ENCODE measurements at places on chromosomes 5 and 9.

DNA sequence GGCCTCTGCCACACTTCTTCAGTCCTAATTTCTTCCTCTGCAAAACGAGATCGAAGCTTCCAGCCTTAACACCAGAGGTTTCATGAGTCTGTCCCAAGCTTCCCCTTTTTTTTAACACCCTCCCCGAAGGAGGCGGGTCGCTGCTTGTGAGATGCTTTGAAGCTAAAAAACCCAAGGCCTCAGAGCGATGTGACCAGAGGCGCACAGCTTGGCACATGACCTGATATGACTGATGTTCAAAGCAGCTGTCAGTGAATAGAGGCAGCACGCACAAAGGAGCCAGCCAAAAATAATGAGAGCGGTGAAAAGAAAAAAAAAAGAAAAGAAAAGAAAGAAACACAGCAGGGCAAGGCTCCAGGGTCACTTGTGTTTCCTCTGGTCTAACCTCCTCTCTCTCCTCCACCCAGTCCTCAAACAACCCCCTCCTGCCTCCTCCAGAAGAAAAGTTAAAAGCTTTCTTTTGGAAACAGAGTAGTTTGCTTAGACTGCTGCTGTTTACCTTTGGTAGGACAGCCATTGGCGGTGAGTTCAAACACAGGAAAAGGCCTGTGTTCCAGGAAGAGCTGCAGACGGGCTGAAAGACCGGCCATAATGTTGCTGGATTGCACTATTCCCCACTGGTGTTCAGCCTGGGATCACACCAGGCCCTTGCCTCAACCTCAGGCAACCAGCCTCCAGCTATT is 10.9 kb upstream of the ZNF366 start:
- peak; percentile 5 for DNase-seq

DNA sequence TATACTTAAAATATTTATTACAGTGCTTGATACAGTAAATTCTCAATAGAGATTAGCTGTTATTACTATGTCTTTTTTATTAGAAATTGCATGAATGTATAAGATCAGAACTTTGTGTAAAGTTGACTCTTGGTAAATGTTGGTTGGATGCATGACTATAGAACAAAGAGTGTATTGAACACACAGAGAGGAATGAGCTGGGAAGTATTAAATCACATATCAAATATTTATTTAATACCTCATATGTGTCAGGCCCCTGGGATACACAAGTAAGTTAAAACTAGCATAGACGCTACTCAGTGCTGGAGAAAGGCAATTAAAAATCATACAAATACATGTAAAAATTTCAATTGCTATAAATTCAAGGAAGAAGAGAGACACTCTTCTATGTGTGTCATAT is 550.7 kb upstream of the TLE4 start:
- DNase-seq, result no peak

- no peak for DNase-seq
Observed at GRCh38 chr5:54302267-54302687, 8.1 kb downstream of the ARL15 start.

DNA sequence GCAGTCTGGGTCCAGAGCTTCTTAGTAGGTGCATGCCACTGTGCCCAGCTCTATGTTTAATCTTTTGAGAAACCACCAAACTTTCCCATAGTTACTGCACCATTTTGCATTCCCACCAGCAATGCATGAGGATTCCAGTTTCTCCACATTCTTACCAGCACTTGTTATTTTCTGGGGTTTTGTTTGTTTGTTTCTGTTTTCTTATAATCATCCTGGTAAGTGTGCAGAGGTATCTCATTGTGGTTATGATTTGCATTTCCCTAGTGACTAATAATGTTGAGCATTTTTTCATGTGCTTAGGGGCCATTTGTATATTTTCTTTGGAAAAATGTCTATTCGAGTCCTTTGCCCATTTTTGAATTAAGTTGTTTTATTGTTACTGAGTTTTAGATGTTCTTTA is 11.4 kb downstream of the FOXE1 start:
- DNase-seq, result no peak

DNA sequence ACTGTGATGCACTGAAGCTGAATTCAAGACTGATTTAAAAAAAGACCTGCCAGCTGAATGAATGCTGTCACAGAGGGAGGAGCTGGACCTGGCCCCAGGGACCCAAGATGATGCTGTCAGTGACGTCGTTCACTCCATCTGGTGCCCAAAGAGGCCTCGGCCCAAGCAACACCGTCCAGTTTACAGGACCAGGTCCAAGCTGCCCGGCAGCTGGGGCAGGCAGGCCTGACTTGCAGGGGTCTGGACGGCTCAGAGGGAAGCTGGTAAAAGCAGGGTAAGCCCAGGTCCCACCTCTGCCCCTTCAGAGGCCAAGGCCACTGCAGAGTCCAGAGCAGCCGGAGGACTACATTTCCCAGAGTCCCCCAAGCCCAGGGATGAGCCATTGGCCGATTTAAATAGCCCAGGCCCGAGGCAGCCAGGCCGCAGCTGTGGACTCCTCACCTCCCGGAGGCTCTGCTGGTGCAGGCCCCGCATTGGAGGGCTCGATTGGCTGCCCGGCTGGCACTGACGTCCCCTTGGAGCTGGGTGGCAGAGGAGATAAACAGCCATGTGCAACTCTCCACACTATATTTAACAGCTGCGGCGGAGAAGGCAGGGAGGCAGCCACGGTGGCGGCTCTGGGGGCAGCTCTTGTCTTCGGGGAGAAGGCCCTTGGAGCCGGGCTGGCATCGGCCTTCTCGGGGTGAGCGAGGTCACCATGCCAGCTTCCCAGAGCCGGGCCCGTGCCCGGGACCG is at the start of gene PLPP7:
Gene PLPP7, plus strand, starts transcription at position 423 of the 735 bp plus-strand sequence. Its CDS starts 275 bp downstream, at position 698.
- no peak for DNase-seq

DNA sequence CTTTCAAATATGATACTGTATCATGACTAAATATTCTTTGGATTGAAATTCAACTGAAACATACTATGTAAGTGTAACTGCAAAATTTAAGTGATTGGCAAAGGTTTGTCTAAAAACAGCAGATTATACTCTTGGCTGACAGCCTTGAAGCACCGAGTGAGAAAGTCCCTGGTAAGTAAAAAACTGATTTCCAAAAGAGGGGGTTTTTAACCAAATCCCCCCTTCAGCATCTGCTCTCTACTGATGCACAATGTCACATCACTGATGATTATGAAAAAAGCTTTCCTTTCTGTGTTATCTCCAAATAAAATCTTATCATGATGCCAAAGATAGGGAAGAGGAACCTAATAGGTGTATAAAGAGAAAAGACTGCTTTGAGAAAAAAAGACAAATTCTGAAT is 141.0 kb downstream of the MEF2C start:
- no peak for DNase-seq

DNA sequence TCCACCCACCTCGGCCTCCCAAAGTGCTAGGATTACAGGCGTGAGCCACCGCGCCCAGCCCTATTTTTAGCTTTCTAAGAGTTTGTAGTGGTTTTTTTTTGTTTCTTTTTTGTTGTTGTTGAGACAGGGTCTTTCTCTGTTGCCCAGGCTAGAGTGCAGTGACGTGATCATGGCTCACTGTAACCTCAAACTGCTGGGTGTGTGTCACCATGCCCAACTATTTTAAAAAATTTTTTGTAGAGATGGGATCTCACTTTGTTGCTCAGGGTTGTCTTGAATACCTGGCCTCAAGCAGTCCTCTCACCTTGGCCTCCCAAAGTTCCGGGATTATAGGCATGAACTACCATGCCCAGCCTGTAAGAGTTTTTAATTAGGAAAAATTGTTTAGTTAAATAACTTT is 145.3 kb upstream of the SH3GL2 start:
- no peak for DNase-seq

GRCh38 chr5:65070026-65070425 is 301.3 kb downstream of the CWC27 start:
- no peak for DNase-seq

DNA sequence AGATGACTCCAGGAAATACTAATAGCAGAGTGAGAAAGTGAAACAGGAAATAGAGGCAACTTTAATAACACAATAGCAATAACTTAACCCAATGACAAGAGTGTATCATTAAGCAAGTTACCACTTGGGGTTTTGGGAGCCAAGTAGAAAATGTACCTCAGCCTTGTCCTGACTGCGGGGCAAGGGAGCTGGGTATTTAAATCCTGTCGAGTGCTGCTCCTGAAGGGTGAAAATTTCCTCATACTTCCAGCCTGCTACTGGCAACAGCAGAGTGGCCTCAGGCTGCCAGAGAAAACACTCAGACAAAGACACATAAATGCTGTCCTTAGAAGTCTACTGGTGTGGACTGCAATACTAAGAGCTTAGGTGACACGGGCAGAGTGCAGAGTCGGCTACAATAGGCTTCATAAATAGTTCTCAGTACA is 112.5 kb upstream of the EMB start:
- peak; percentile 13 for DNase-seq

- DNase-seq, result peak; percentile 48
Observed at GRCh38 chr5:39547553-39548154, 122.9 kb upstream of the DAB2 start.

- peak; percentile 16 for DNase-seq
Observed at GRCh38 chr5:59790376-59790775, 103.2 kb downstream of the PDE4D start.

DNA sequence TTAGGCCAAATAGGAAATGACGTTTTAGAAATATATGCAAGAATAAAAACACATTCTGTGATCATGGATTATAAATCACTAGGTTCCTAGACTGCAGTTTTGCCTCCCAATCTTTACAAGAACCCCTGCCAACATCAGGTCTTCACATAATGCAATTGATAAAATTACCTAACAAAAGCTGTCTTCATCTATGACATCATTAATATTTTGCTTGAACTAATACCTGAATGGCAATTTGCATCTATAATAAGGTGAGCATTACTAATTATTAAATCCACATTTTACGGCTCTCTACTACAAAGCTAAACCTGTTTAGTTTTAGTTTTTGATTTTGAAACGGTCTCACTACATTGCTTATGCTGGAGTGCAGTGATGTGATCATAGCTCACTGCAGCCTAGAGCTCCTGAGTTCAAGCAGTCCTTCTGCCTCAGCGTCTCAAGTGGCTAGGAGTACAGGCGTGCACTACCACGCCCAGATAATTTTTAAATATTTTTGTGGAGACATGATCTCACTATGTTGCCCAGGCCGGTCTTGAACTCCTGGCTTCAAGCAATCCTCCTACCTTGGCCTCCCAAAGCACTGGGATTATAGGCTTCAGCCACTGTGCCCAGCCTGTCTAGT is 218.0 kb downstream of the MLLT3 start:
- DNase-seq, result no peak

- DNase-seq, result no peak
Observed at GRCh38 chr5:164679461-164679860, 1174.0 kb downstream of the MAT2B start.

GRCh38 chr9:95874303-95874988 is 1.0 kb upstream of the ERCC6L2 start:
- DNase-seq, result no peak

DNA sequence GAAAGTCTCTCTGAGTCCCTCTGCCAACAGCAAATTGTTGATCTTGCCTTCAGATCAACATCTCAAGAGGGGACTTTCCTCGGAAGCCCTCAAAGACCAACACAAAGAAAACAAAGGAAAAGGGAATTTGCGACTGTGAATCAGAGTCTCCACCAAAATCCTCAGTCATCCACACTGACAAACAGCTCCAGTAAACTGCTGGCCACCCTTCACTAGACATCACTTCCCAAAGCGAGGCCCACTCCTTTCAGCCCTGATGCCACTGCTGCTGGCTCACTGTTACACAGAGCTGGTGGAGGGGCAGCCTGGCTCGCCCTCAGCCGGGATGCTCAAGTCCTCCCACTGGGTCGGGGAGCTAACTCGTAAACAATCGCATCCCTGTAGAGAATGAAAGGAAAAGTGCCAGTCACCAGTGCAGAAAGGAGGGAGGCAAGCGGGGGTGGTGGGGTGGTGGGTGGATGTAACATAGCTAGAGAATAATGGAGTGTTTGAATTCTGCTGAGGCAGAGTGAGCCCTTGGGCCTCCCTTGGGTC is 1.3 kb downstream of the FGF1 start:
- no peak for DNase-seq

DNA sequence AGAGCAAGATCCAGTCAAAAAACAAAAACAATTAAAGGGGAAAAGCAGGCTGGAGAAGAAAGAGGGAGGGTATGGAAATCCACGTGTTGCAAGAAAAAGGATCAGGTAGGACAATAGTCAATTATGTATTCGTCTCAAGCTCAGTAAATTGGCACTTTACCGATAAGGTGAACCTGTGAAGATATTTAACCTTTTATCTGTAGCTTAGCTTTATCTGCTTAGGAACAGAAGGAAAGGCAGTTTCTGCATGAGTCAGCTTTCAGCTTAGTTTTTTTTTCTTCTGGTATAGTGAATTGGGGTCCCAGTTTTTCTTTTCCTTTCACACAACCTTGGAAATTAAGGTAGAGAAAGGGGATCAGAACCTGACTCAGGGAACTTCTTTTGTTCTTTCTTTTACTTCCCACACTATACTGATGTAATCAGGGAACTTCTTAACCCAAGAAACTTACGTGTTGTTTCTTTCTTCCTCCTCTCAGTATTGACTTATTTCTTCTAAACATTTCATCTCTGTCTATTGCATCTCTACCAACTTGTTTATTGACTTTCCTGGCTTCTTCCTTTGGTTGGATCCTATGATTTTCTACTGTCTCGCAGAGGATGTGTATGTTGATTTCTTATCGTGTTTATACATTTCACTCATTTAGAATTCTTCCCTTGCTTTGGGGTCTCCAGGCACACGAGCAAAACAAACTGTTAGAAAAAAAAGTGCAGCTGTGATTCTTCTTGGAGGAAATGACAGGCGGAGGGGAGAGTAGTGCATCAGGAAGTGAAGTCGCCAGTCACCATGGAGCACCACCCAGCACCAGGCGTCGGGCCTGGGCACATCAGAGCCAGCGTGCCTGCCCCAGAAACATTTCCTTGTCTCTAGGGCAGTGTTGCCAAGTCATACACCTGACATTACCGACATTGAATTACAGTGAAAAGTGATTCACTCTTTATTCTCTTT is 123.0 kb upstream of the LHFPL2 start:
- no peak for DNase-seq

- peak; percentile 46 for DNase-seq
Observed at GRCh38 chr5:15013654-15014463, 142.3 kb upstream of the ANKH start.

GRCh38 chr9:99678566-99678965 is 143.1 kb upstream of the NR4A3 start:
- no peak for DNase-seq

- DNase-seq, result no peak
Observed at GRCh38 chr9:121386442-121387175, 16.6 kb upstream of the STOM start.

DNA sequence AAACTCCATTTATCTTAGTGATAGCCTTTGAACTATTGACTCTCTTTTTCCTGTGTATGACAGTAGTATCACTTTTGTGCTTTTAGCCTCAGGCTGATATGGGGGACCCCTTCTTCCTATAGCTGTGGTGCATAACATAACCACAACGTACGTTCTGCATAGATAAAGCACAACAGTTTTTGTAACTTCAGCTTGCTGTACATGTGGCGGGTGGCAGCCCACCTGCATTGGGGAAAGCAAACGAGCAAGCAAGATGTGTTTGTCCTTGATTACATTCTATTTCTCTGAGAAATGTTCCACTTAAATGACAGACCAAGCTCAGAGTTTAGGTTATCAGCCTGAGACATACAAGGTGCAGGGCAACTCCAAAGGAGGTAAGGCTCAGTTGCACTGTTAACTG is 309.4 kb downstream of the KDM4C start:
- DNase-seq, result no peak

Data from CD4-positive, alpha-beta T cell treated with Interleukin-12 subunit alpha and Interleukin-12 subunit beta, for 1 hour (primary cell).